ENCODE measurements at places on chromosomes 16 and 17. TPM values are rescaled to one million over a fixed set of nuclear protein-coding genes. Genes with fewer than 3 reads are reported as not detected.

Gene ELMO3
- 0.25 TPM for total RNA-seq

Gene GNG13
- not detected for total RNA-seq

Gene KRTAP4-4
- total RNA-seq: not detected

Gene CES1
- 2.2 TPM for total RNA-seq

Gene MRM1
- 3.7 TPM for total RNA-seq

Gene ACSM2A
- not detected for total RNA-seq

Gene SLC43A2
- 11.8 TPM for total RNA-seq

Gene GRAPL
- 0.25 TPM for total RNA-seq

Gene CMTM2
- 0.25 TPM for total RNA-seq

Gene ACSM2B
- not detected for total RNA-seq

Gene TRPV3
- 0.74 TPM for total RNA-seq

All from temporal lobe (tissue), 4 donors.